ENCODE measurements at places on chromosomes 1 and 21.

GRCh38 chr1:205929496-205930194 lies 13.6 kb downstream of the SLC26A9 start:
- DNase-seq: no peak

DNA sequence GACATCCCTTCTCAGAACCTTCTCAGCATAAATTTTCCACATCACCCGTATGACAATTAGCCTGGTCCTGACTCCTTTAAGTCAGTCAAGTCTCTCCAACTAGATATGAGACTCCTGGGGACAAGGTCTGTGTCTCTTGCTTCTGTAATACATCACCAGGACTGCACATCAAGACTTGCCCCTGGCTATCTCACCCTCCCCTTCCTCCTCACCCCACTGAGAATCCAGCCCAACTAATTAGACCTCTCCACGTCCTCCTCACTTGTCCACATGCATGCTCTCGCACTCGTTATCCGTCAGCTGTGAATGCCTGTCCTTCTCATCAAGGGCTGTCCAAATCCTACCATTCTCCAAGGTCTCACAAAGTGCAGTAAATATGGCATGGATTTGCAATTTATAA lies 542.8 kb downstream of the PTPRU start:
- no peak for DNase-seq

GRCh38 chr1:205849619-205850355 lies at the start of gene PM20D1:
Gene PM20D1, minus strand, starts transcription at chr1:205850132. Its CDS starts 60 bp downstream, at chr1:205850072.
- peak; percentile 74 for DNase-seq

DNA sequence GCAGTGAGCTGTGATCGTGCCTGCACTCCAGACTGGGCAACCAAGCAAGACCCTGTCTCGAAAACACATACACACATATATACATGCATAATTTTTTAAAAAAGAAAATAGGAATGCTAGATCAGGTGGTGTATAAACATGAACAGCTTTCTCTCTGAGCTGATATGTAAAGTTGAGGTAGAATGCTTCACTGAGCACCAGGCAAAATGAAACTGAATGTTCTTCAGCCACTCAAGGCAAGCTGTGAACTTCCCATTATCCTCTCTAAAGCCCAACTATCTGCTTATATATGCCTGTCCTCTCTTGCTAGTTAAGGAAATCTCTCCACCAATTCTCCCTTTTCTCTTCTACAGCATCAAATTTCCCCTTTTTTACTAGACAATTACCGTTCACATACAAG lies 93.0 kb downstream of the NUF2 start:
- no peak for DNase-seq

DNA sequence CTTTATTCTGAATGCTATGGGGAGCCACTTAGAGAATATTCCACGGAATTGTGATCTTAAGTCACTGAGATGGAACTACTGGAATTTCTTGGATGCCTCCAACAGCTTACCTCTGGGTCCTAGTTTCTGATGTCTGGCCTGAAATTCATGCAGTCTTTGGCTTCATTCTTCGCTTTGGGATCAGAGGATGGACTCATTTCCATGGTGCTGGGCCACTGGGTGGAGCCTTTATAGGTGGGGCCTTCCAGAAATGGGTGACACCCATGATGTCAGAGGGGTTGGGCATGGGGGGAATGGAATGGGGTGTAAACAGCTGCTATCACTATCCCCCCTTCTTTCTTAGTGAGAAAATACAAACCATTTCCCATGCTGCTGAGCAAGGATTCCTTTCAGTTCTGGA lies 73.7 kb upstream of the FGGY start:
- no peak for DNase-seq

DNA sequence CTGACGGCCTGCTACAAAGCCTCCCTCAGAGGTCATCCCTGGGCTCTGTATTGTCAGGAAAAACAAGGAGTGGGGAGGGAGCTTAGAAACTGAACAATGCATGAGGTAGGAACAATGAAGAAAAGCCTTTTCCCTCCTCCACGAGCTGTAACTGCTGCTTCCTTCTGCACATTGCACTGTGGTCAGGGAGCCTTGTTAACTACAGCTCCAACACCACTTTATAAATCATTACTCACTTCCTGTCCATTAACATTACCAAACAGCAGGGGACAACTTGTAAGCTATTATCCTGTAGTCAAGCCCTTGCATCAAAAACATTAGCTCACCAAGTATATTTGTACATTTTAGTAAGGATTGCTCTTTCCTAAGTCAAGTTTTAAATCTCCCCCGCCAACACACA lies 336.0 kb upstream of the NR5A2 start:
- no peak for DNase-seq

- DNase-seq: no peak
Observed at GRCh38 chr21:26425576-26425975, 147.5 kb downstream of the CYYR1 start.

DNA sequence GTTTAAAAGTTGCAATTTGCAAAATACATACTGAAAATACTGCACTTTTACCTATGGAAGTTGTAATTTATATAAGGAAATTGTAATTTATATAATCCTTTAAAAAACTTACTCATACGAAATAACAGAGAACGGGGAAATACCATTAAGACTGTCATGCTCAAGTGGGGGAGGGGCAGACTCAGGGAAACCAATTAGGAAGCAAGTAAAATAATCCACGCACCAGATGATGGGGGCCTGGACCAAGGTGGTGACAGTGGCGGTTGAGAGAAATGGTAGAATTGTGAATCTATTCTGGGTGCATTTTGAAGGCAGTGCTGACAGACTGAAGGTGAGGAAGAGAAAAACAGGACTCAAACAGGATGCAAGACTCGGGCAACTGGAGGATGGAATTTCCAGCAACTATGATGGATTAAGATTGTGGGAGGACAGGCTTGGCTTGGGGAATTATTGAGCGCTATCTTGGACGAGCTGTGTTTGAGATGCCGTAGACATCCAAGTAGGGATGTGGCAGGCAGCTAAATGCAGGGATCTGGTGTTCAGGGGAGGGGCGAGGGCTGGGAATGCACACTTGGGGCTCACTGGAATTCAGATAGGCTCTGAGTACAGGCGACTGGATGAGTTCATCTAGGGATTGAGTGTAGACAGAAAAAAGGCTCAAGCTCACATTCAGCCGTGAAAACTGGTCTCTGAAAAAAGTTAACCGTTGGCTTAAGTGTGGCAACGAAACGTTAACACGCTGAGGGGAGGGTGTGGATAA lies 977 bp downstream of the LCA5L start:
- DNase-seq: no peak

DNA sequence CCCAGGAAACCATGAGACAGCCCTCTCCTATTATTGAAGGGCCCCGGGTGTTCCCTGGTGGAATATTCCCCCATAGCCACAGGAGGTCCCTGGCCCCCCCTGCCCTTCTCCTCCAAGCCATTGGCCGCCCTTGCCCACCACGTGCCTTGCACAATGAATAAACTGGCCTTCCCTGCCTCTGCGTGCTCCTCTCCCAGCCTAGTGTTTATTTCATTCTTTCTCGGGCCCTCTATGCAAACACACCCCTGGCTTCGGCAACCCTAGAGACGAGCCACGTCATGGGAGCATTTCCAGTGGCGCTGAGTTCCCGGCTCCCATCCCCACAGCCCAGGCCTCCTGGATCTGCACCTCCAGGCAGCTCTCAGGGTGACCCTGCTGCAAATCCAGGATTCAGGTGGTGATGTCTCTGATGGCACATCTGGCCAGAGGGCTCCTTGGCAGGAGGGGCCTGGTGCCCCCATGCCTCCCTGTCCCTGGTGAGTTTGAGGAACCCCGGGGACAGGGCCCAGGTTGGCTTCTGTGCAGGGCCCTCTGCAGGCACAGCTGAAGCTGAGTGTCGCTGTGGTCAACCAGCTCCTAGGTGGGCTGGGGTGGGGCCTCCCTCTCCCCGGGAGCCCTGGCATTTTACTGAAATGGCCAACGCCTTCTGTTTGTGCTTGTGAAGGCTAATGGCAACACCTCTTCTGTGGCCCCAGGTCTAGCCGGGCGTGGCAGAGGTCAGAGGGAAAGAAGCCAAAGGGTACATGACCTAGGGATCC lies 6.2 kb downstream of the KRTAP10-12 start:
- DNase-seq: no peak

DNA sequence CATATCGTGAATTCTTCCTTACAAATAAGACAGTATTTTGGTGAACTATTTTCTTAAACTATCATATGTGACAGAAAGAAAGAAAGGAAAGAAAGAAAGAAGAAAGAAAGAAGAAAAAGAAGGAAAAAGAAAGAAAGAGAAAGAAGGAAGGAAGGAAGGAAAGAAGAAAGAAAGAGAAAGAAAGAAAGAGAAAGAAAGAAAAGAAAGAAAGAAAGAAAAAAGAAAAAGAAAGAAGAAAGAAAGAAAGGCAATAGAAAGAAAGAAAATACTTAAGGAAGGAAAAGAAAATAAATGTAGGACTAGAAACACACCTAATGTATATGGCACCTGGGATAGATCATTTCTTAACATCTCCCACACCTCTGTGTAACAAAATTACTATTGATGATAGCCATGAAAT lies 120.4 kb downstream of the PLA2G4A start:
- no peak for DNase-seq

GRCh38 chr1:224734261-224734935 lies 118.3 kb downstream of the CNIH3 start:
- DNase-seq: no peak

GRCh38 chr1:166969074-166969677 lies 6.2 kb downstream of the ILDR2 start:
- DNase-seq: no peak

GRCh38 chr1:212967801-212968200 lies 17.5 kb downstream of the VASH2 start:
- no peak for DNase-seq

GRCh38 chr1:25556791-25557476 lies 13.5 kb downstream of the LDLRAP1 start:
- no peak for DNase-seq

DNA sequence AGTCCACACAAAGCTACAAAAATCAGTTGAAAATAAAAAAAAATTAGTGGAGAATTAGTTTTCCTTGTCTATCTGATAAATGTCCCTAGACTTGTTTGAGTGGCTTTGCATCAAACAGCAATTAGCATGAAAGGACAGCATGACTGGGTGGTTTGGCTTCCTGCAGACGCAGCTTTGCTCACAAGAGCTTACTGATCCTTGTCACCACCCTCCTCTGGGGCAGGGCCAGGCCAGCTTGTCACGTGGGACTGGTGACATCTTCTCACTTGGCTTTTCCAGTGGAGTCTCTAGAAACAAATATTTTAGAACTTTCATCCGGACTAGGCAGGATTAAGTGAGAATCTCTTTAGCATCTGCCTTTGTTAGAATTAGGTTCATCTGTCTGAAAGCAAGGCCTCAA lies 76.0 kb upstream of the OLIG2 start:
- DNase-seq: no peak

DNA sequence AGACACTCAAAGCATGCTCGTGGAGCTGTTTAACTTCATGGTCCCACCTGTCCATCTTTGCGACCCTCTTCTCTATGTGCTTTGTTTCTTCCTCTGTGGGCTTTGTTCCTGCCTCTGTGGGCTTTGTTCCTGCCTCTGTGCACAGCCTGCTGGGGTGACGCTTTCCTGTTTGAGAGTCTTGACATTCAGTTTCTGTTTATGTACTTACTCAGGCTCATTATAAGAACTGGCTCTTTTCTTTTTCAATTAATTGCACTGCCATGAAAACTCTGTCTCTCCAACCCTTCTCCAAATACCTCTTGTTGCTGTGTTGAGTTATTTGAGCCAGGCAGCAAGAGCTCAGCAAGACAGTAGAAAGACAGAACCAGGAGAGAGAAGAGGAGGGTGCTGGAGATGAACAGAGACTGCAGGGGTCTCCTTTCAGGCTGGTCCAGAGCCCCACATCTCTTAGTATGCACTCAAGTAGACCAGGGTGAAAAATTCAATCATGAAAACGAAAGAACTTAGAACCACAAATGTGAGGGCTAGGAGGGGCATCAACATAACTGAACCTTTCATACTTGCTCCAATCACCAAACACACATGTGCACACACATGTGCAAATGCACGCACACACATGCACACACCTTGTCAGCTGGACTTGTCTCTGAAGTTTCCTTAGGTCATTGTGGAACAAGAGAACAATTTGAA lies 88.3 kb upstream of the SGIP1 start:
- peak; percentile 63 for DNase-seq

- DNase-seq: no peak
Observed at GRCh38 chr1:40416709-40417108, 33.6 kb upstream of the ZFP69B start.

- DNase-seq: no peak
Observed at GRCh38 chr1:7042322-7043190, 257.3 kb downstream of the CAMTA1 start.

DNA sequence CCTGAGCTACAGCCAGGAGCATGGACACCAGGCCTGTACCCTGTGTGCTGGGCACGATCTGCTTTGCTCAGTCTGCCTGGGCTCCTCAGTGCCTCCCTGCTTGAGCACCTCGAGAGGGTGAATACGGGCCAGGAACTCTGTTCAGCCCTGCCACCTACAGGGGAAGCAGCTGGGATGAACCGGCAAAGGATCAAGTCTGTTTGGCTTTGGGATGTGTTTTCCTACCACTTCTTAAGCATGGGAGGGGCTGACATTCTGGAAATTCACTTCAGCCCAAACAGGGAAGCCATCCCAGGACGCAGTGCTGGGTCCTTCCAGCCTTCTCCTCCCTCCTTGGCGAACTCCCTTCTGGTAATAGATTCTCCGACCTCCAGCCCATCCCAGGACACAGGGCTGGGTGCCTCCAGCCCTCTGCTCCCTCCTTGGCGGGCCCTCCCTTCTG lies 55.8 kb upstream of the SELENON start:
- no peak for DNase-seq

DNA sequence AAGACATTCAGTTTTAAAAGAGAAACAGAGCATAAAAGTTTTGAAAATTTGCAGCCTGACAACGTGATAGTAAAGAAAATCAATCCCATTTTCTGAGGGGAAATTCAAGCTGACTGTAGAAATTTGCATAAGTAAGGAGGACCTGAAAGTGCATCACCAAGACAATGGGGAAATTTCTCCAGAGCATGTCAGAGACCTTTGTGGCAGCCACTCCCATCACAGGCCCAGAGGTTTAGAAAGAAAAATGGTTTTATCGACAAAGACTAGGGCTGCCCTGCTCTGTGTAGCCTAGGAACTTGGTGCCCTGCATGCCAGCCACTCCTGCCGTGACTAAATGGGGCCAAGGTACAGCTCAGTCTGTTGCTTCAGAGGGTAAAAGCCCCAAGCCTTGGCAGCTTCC lies 1640.2 kb upstream of the PRMT6 start:
- no peak for DNase-seq

GRCh38 chr21:45241357-45241756 lies 46.3 kb downstream of the POFUT2 start:
- no peak for DNase-seq

GRCh38 chr1:64315402-64315801 lies 112.0 kb downstream of the UBE2U start:
- DNase-seq: no peak

DNA sequence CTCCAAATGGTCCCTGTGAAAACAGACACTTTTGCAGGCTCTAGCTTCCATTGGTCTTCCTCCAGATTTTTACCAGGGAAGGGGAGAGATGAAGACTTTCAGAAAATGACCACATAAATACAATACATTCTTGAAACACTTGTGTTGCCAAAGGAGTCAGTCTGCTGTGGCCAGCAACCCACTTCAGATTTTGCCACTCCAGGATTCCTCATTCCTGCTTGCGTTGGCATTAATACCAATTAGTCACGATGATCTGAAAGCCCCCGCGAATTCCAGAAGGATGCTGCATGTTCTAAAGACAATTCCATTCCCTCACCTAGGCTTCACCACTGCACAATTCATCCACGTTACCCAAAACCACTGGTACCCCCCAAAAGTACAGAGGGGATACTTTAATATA lies 7.9 kb upstream of the BACE2 start:
- DNase-seq: no peak

Data from activated naive CD4-positive, alpha-beta T cell treated with anti-CD3 and anti-CD28 coated beads, Interleukin-2, amount 50 U/mL, for 16 hours (primary cell).